ENCODE measurements at places on chromosomes 3 and 15. TPM values are rescaled to one million over a fixed set of nuclear protein-coding genes. Genes with fewer than 3 reads are reported as not detected.

Gene CCDC54
- not detected for total RNA-seq

DNA sequence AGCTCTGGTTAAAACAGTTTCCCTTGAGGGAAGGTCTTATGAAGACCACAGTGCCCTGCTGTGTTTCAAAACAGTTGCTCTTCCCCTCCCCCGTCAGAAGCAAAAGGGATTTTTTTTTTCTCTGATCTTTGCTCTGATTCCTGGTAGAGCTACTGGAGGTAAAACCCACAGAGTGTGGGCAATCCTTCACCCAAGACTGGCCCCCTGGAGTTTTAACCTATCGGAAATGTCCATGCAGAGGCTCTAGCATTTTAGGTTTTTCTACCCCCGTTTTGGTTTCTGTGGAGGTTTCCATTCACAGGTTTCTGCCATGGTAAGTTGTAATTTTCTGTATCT, 27.7 kb downstream of the GRM2 start:
- H3K27ac ChIP-seq, result no peak overlapping the region
- no peak for DNase-seq
- H3K4me1 ChIP-seq, result peaks cover 25% of the 10 kb centered on the region
- no peaks in the 10 kb centered on the region for H3K36me3 ChIP-seq
- no peak overlapping the region for H3K4me3 ChIP-seq
- H3K27me3 ChIP-seq, result peaks cover 8% of the 10 kb centered on the region

GRCh38 chr15:87959662-87960061, 296.9 kb downstream of the NTRK3 start:
- no peak for DNase-seq
- H3K4me1 ChIP-seq, result peaks cover 14% of the 10 kb centered on the region
- H3K36me3 ChIP-seq, result no peaks in the 10 kb centered on the region
- H3K4me3 ChIP-seq, result no peak overlapping the region
- no peak overlapping the region for H3K27ac ChIP-seq

Gene RSL24D1
- 95.7 TPM for total RNA-seq

Gene PODXL2
- 37.8 TPM for total RNA-seq

Gene MYD88
- total RNA-seq, result 18.1 TPM

DNA sequence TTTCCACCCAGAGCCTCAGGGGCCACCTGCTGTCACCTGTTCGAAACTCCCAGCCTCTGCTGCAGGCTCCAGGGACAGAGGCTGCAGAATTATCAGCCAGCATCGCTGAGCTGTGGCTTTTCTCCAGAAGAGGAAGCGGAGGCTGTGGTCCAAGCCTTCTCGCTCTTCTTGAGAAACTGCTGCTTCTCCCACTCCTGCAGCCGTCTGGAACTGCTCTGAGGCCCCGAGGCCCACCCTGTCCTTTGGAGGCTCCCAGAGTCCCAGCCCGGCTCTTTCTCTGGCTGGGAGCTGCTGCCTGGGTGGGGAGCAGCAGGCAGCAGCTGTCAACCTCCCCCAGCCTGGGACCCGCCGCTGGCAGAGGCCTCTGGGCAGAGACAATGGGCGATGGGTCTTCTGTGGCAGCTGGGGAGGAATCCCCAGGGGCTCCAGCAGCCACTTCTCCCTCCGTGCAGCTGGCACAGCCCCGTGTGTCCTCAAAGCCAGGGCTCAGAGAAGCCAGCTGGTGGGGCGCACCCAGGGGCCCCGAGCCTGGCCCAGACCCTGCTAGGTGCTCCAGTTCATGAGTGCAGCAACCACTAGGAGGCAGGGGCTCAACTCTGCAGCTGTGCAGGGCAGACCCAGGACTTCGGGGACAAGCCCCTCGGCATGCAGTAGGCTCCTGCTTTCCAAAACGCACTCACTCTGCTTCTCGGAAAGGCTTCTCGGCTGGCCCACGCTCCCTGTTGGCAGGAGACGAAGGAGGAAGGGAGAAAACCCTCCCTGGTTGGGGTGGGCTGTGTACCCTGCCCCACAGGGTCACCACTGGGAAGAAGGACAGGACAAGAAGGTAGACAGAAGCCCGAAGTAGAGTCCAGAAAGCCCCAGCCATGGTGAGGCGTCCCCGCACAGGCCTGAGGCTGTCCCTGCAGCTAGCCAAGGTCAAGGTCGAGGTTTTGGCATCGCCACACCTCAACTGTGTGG, 49.9 kb upstream of the FURIN start:
- peak overlapping the region; percentile 93 for H3K27ac ChIP-seq
- no peaks in the 10 kb centered on the region for H3K27me3 ChIP-seq
- peaks cover 9% of the 10 kb centered on the region for H3K36me3 ChIP-seq
- H3K4me1 ChIP-seq, result peaks cover 35% of the 10 kb centered on the region
- peak; percentile 50 for DNase-seq
- no peak overlapping the region for H3K4me3 ChIP-seq

- peaks cover 75% of the 10 kb centered on the region for H3K36me3 ChIP-seq
- no peak overlapping the region for H3K27ac ChIP-seq
- no peaks in the 10 kb centered on the region for H3K27me3 ChIP-seq
- H3K4me1 ChIP-seq, result no peaks in the 10 kb centered on the region
- DNase-seq, result no peak
Observed at GRCh38 chr3:52477796-52478095, 17.4 kb upstream of the STAB1 start.

DNA sequence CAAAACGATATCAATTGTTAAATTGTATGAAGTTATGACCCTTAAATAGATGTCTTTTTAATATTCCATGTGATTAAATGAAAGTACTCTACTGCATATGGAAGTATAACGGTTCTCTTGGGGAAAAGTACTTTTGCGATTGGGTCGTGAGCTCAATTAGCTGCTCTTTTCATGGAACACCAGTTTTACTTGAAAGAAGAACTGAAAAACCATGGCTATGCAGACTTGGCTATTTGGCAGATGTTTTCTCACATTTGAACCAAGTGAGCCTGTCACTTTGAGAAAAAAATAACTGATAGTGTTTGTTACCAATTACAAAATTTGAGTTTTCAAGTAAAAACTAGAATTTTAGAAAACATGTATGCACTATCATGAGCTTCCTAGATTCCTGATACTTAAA, 5.9 kb upstream of the INAFM2 start:
- no peak for DNase-seq
- H3K4me3 ChIP-seq, result no peak overlapping the region
- H3K27ac ChIP-seq, result no peak overlapping the region
- H3K27me3 ChIP-seq, result peaks cover 26% of the 10 kb centered on the region
- peaks cover 21% of the 10 kb centered on the region for H3K4me1 ChIP-seq

- no peak overlapping the region for H3K4me3 ChIP-seq
- DNase-seq, result no peak
- H3K36me3 ChIP-seq, result peaks cover 75% of the 10 kb centered on the region
- H3K27me3 ChIP-seq, result peaks cover 23% of the 10 kb centered on the region
Observed at GRCh38 chr3:480070-480469, 283.5 kb downstream of the CHL1 start.

Gene CAND2
- 13.7 TPM for total RNA-seq

DNA sequence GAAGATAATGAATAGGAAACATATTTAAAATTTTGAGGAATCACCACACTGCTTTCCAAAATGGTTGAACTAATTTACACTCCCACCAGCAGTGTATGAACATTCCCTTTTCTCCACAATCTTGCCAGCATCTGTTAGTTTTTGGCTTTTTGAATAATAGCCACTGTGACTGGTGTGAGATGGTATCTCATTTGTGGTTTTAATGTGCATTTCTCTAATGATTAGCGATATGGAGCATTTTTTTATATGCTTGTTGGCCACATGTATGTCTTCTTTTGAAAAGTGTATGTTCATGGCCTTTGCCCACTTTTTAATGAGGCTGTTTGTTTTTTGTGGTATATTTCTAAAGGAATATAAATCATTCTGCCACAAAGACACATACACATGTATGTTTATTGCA, 166.3 kb downstream of the NECTIN3 start:
- H3K4me3 ChIP-seq, result no peak overlapping the region
- DNase-seq, result no peak
- H3K36me3 ChIP-seq, result no peaks in the 10 kb centered on the region
- no peaks in the 10 kb centered on the region for H3K27me3 ChIP-seq
- H3K27ac ChIP-seq, result no peak overlapping the region

DNA sequence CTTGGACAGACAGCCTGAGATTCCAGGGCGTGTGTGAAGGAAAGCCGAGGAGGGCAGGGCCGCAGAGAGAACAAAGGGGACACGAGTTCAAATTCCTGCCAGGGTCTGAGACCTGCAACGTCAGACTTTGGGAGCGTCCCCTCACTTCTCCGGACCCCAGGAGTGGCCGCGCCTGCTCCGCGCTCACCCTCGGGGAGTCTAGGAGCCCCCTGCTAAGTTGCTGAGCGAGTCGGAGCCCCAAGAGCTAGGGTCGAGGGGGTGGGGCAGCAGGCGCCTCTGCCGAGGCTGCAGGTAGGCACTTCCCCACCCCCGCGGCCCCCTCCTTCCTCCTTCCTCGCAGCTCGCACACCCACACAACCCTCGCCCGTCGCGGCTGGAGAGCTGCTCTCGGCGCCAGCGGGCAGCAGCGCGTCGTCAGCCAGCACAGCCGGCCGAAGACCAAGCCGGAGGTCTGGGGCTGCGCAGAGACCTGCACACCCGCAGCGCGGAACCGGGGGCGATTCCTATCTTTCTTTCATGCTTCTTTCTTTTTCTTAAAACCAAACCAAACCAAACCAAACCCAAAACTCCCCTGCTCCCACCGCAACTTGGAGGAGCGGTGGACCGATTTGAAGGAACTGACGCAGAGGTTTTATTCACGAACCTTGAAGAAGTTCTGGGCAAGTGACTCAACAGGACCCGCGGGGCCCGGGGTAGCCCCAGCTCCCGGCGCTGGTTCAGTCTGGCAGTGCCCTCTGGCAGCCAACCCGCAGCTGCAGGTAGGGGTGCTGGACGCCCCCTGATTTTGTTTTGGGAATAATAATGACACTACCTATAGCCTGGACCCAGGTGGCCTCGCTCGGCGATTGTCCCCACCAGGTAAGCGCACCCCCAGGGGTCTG, at the start of gene ANKRD34C:
TSS of gene ANKRD34C (plus strand) at position 352 of the 881 bp plus-strand sequence. CDS start 10,563 bp downstream, outside the sequence.
- peaks cover 9% of the 10 kb centered on the region for H3K4me1 ChIP-seq
- H3K27me3 ChIP-seq, result peaks cover 77% of the 10 kb centered on the region
- H3K36me3 ChIP-seq, result no peaks in the 10 kb centered on the region
- peak within 1 kb of the TSS; percentile 71 for H3K4me3 ChIP-seq
- no peak within 1 kb of the TSS for H3K27ac ChIP-seq
- peak; percentile 46 for DNase-seq

GRCh38 chr3:122969585-122970469, 57.7 kb downstream of the SEMA5B start:
- H3K4me3 ChIP-seq, result no peak overlapping the region
- DNase-seq, result no peak
- H3K4me1 ChIP-seq, result peaks cover 25% of the 10 kb centered on the region
- H3K27ac ChIP-seq, result no peak overlapping the region

GRCh38 chr3:189710620-189711402, 79.6 kb downstream of the TP63 start:
- H3K4me1 ChIP-seq, result peaks cover 5% of the 10 kb centered on the region
- H3K27ac ChIP-seq, result no peak overlapping the region
- DNase-seq, result no peak
- no peaks in the 10 kb centered on the region for H3K36me3 ChIP-seq

DNA sequence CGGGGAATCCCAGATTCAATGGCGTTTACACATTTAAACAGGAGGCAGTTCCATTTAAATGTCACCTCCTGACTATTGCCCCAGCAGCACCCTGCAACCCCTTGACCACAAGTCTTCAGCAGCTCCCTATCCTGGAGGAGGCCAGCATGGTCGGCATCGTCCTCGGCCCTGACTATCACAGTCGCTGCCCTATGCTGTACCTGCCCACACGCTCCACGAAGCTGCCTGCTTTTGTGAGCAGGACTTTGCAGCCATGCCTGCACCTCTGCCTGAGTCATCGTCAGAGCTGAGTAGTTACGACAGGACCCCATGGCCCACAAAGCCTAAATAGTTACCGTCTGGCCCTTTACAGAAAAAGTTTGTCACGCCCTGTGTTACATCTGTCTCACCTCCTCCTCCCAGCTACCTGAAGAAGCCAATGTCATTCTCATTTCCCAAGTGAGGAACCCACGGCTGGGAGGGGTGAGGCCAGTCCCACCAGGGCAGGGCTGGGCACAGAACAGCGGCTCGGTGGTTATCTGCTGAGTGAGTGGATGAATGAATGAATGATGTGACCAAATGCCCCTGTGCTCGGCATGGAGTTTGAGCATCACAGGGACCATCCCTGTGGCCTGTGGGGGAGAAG, 47.8 kb upstream of the IQSEC1 start:
- no peaks in the 10 kb centered on the region for H3K36me3 ChIP-seq
- no peak overlapping the region for H3K4me3 ChIP-seq
- no peak overlapping the region for H3K27ac ChIP-seq
- H3K27me3 ChIP-seq, result no peaks in the 10 kb centered on the region

GRCh38 chr3:39193391-39193790, 996 bp upstream of the XIRP1 start:
- H3K4me3 ChIP-seq, result no peak overlapping the region
- DNase-seq, result no peak
- H3K4me1 ChIP-seq, result peaks cover 12% of the 10 kb centered on the region
- no peak overlapping the region for H3K27ac ChIP-seq
- no peaks in the 10 kb centered on the region for H3K36me3 ChIP-seq

DNA sequence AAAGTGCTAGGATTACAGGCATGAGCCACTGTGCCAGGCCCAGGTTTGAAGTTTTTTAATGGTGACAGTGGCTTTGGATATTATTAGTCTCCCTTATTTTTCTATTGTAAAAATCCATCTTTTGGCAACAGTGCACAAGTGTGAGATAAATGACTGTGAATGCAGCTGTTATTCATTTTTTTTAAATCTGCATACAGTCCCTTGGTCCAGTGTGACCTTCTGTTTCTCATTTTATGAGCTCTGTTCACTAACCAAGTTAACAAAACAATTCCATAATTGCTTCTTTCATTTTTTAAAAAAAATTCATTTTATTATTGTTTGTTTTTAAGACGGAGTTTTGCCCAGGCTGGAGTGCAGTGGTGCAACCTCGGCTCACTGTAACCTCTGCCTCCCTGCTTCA, 381.8 kb downstream of the NAALADL2 start:
- H3K27ac ChIP-seq, result no peak overlapping the region
- no peaks in the 10 kb centered on the region for H3K36me3 ChIP-seq
- H3K27me3 ChIP-seq, result peaks cover 22% of the 10 kb centered on the region
- DNase-seq, result no peak
- no peak overlapping the region for H3K4me3 ChIP-seq

DNA sequence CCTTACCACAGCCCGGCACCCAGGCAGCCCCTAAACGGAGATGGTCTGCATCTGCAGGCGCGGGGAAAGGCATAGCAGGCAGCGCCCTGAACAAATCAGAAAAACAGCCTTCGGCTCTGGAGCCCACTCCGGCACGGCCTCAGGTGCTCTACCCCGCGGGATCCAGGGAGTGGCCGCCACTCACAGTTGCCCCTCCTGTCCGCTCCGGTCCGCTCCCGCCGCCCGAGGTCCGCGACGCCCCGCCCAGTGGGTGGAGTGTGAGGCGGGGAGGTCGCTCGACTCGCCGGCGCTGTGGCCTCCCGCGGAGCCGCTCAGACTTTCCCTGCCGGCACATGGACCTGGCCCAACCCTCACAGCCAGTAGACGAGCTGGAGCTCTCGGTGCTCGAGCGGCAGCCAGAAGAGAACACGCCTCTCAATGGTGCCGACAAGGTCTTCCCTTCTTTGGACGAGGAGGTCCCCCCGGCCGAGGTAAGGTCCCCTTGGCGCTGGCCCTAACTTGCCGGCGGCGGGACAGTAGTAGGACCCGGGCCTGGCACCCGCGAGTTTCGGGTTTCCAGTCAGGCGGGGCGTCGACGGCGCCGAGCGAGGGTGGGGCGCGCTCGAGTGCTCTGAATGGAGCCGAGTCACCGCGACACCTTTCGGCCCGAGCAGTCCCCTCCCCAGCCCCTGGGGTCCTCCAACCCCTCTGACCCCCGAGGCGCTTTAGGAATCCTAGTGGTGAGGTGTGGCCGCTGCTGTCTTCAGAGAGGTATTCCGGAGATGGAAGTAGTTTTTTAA, at the start of gene C3orf52:
TSS of gene C3orf52 (plus strand) at position 314 of the 779 bp plus-strand sequence. CDS start at position 333, 19 bp downstream.
- DNase-seq, result peak; percentile 95
- peak within 1 kb of the TSS; percentile 95 for H3K4me3 ChIP-seq
- H3K4me1 ChIP-seq, result peaks cover 54% of the 10 kb centered on the region
- H3K27ac ChIP-seq, result peak within 1 kb of the TSS; percentile 96
- H3K36me3 ChIP-seq, result no peaks in the 10 kb centered on the region

Gene PIGBOS1
- 11.9 TPM for total RNA-seq

Data from WTC11 (cell line).